ENCODE measurements at places on chromosomes 2 and 18. TPM values are rescaled to one million over a fixed set of nuclear protein-coding genes. Genes with fewer than 3 reads are reported as not detected.
A peak's percentile ranks its signal among the peaks of the same experiment; 100 is the strongest.

DNA sequence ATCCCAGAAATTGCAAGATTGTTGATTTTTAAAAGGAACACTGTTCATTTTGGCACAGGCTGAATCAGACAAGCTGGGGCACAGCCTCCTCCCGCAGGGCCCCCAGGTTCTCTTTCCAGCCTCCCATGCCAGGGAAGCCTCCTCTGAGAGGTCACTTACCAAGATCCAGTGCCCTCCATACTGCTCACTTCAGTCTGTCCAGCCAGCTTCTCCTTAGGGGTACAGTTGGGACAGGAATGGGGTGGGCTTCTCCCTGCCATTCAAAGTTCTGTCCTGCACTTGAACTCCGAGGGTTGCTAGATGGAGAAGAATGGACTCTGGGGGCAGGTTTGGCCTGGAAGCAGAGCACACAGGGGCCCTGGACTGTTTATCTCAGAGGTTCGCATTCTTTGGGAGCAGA lies 7.5 kb upstream of the CYP26B1 start:
- no peaks in the 10 kb centered on the region for H3K27me3 ChIP-seq
- DNase-seq, result no peak
- no peak overlapping the region for H3K4me3 ChIP-seq
- no peaks in the 10 kb centered on the region for H3K4me1 ChIP-seq

The ITGA6 gene
- 33.2 TPM for total RNA-seq

The ANKRD29 gene
- 16.1 TPM for total RNA-seq

The COL6A3 gene
- total RNA-seq, result 186 TPM

DNA sequence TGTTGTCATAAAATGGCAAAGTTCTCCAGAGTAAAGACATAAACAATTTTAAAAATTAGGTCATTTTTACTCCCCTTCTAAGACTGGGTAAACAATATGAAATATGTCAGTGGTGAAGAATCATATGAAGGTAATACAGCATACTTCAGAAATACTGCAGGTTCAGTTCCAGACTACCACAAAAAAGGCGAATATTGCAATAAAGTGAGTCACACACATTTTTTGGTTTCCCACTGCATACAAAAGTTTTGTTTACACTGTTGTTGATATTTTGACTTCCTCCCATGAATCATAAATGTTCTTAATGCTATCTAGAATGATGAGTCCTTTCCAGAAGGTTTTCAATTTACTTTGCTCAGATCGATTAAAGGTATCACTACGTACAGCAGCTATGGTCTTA lies 73.5 kb downstream of the SMC6 start:
- no peak overlapping the region for H3K27ac ChIP-seq
- no peaks in the 10 kb centered on the region for H3K4me1 ChIP-seq
- no peak overlapping the region for H3K4me3 ChIP-seq
- no peaks in the 10 kb centered on the region for H3K27me3 ChIP-seq

DNA sequence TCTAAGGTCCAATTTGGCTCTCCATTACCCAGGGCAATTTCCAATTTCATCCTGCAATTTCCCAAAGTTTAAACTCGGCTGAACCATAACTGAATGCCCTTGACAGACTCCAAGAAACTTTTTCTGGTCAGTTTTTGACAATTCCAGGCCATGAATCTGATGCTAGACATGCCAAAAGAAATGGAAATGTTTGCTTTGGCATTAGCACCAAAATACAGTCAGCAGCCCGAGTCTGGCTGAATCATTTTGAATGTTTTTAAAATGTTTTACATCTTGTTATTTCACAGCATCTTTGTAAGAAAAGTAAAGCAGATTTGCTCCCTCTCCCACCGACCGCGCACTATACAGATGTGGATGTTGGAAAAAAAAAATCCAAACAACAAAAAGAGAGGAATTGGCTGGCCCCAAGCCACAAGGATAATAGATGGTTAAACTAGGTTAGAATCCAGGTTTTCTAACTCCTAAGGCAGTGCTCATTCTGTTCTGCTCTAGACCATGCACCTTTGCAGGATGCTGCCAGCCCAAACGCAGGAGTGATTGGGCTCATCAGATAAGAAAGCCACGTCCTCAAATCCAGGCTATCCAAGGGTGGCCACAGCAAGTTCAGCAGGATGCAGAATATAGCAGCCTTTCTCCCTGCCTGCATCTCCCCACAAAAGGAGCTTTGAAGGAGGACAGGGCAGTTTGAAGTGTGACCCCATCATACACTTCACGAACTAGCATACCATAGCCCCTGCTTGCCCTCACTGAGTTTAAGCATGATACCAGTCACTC lies 167.5 kb downstream of the ALK start:
- DNase-seq, result no peak
- no peaks in the 10 kb centered on the region for H3K4me1 ChIP-seq
- H3K4me3 ChIP-seq, result no peak overlapping the region

DNA sequence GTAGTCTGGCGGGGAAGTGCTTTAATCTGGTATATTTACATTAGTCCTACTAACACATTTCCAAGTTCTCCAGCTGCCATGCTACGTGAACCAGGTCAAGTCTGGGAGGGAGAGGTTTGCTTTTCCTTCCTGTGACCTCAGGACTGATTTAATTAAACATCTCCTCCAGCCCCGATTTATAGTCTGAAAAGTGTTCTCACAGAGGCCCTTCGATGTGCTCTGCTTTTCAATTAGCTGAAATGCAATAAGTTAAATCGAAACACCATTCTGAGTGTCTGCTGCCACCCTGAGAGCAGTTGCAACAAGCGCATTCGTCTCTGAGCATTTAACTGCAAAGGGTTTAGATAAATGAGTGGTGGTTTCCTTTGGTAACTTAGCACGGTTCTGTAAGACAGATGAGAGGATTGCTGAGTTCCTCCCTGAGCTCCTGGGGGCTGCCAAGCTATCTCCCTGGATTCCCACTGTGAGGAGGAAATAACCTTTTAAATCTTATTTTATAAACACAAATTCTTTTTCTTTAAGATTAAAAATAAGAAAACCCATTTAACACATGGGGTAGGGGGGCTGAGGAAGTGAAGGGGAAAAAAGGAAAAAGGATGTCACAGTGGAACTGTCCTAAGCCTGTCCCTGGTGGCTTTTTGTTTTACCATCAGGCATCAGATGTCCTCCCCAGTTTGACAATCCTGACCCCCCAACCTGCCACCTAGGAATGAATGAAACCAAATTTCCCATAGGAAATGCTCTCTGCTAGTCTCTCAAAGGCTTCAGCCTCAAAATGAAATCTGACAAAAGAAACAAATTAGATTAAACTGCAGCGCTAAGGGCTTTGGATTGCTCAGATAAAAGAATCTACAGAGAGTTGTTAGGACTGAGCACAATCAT lies 56.5 kb upstream of the CREB1 start:
- no peak overlapping the region for H3K4me3 ChIP-seq
- H3K36me3 ChIP-seq, result no peaks in the 10 kb centered on the region
- no peak overlapping the region for H3K27ac ChIP-seq
- peaks cover 4% of the 10 kb centered on the region for H3K4me1 ChIP-seq
- DNase-seq, result peak; percentile 35

- H3K27ac ChIP-seq, result peak overlapping the region; percentile 9
- peaks cover 11% of the 10 kb centered on the region for H3K4me1 ChIP-seq
- H3K4me3 ChIP-seq, result no peak overlapping the region
- no peaks in the 10 kb centered on the region for H3K27me3 ChIP-seq
Measured at GRCh38 chr18:35117951-35118411, 76.8 kb downstream of the MAPRE2 start.

GRCh38 chr18:3332376-3332775 lies 70.4 kb downstream of the MYL12B start:
- H3K27me3 ChIP-seq, result no peaks in the 10 kb centered on the region
- H3K4me3 ChIP-seq, result no peak overlapping the region
- no peak overlapping the region for H3K27ac ChIP-seq
- no peaks in the 10 kb centered on the region for H3K4me1 ChIP-seq
- H3K36me3 ChIP-seq, result no peaks in the 10 kb centered on the region
- no peak for DNase-seq

All from ovary (tissue), 10 donors.